ENCODE measurements at places on chromosomes 12 and 14. TPM values are rescaled to one million over a fixed set of nuclear protein-coding genes. Genes with fewer than 3 reads are reported as not detected.

AICDA gene
- not detected for total RNA-seq

RASSF9 gene
- total RNA-seq, result 0.39 TPM

ZCRB1 gene
- 52.5 TPM for total RNA-seq

SGPP1 gene
- 6.8 TPM for total RNA-seq

LUM gene
- total RNA-seq, result not detected

CDC42BPB gene
- total RNA-seq, result 87.9 TPM

CD163L1 gene
- total RNA-seq, result 0.22 TPM

GPRC5A gene
- 1.0 TPM for total RNA-seq

DPPA3 gene
- total RNA-seq, result 1.2 TPM

PDZRN4 gene
- total RNA-seq, result not detected

CCDC88C gene
- total RNA-seq, result 57.7 TPM

SMIM41 gene
- 0.31 TPM for total RNA-seq

DIO3 gene
- 0.19 TPM for total RNA-seq

BCAT1 gene
- total RNA-seq, result 263 TPM

LGMN gene
- total RNA-seq, result 57.9 TPM

ASCL1 gene
- total RNA-seq, result not detected

Data from H1 (cell line).